ENCODE measurements at places on chromosomes 5 and 9.

GRCh38 chr9:29449306-29449705, 1876.0 kb upstream of the C9orf72 start:
- DNase-seq = no peak

DNA sequence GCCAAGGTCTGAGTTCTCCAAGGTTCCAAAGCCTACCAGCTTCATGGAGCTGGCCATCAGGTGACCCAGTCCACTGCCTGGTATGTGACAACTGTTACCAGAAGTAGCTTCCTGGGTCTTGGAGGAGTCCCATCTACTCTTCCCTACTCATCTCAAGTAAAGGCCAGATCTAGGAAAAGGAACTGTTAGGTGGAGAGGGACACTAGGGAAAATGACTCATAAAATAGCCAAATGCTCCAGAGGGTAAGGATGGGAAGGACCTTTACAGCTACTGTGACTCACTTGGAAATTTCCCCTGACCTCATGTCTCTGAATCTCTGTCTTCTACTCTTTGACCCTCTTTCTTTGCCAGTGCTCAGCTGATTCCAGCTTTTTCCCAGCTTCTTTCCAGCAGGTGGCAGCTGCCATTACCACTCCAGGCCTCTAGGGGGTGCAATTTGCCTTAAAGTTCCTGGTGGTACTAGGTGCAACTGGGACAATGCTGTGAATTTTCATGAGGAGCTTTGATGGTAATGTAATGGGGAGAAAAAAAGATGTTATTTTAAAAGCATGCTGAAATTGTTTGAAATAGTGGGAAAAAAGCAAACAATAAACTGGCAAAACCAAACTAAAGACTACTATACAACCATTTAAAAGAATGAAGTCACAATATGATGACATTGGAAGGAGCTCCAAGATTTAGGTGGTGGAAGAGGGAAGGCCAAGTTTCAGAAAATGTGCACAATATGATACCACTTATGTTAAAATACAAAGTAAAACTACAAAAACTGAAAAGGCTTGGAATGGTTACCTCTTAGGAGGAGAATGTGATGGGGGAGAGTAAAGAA, 27.1 kb upstream of the MYORG start:
- DNase-seq = peak; percentile 14

GRCh38 chr5:109987355-109987754, 297.6 kb downstream of the MAN2A1 start:
- no peak for DNase-seq

- DNase-seq = peak; percentile 16
Measured at GRCh38 chr5:159414021-159414420, 83.7 kb upstream of the IL12B start.

GRCh38 chr5:174491761-174492350, 232.5 kb upstream of the MSX2 start:
- no peak for DNase-seq

- no peak for DNase-seq
Measured at GRCh38 chr5:52961274-52961681, 27.9 kb upstream of the ITGA2 start.

DNA sequence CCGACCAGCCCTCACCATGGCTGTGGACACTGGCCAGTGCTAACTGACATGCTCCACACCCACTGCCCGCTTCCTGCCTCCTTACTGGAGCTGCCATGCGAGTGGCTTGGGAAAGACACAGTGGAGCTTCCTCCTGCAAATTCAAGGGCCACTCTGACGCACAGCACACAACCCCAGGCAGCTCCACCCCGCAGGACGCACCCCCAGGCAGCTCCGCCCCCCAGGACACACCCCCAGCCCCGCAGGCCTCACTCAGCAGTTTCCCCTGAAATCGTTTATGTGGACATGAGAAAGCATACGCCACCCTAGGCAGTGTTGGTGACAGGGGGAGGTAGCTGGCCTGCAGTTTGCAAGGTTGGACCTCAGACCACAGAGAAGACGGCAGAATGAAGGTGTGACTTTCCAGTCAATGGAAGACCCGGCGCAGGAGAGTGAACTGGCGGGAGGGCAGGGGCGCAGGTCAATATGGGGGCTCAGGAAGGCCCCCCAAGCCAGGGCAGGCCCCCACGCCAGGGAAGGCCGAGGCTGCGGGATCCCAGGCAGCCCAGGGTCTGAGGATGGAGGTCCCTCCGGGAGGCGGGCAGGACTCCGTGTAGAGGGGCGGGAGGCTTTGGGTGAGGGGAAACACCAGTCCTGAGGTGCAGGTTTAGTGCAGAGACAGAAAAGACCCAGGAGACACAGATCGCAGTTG, 21.6 kb downstream of the LPCAT1 start:
- DNase-seq = no peak

DNA sequence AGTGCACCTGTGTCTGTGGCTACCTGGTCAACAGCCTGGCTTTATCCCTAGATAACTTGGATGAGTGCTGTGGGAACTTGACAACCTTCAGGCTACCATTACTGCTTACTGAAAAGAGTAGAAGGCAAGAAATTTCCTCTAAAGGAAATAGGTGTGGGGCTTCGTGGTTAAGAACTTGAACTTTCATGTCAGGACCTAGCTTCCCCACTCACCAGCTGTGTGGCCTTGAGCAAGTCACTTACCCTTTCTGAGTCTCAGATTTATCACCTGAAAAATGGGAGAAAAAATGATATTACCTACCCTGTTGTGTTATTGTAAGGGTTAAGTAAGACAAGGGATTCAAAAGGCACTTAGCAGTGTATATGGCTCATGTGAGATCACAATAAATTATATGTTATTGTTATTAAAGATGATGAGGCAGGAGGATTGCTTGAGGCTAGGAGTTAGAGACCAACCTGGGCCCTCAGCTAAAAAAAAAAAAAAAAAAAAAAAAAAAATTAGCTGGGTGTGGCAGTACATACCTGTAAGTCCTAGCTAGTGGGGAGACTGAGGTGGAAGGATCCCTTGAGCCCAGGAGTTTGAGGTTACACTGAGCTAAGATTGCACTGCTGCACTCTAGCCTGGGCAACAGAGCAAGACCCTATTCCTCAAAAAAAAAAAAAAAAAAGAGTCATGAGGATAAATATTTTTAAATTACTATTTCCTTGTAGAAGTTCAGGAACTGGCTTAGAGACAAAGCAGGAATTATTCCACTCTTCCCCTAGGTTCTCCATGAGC, 97.0 kb upstream of the SPRY4 start:
- DNase-seq = no peak

DNA sequence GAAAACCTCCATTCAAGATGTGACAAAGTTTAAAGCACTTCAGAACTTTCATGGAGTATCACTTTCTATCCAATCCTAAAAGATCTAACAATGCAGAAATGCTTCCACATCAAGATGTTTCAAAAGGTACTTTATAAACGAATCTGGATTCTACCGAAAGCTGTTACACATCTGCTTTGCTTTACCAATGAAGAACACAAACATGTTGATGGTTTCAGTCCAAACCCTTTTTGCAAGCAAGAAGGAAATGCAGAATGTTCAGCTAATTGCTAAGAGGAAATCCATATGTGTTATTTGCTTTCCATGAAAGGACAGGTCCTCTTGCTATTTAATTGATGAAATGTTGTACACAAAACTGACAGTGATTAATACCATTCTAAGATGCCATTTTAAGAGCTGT, 419.6 kb downstream of the EFNA5 start:
- DNase-seq = no peak

DNA sequence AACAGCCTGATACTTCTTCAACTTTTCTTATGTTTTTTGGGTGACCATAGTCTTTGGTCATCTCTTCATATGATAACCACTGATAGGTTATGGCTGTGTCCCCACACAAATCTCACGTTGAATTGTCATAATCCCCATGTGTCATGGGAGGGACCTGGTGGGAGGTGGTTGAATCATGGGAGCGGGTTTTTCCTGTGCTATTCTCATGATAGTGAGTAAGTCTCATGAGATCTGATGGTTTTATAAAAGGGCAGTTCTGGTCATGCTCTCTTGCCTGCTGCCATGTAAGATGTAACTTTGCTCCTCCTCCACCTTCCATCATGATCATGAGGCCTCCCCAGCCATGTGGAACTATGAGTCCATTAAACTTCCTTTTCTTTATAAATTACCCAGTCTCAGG, 8.7 kb downstream of the RHOBTB3 start:
- no peak for DNase-seq

DNA sequence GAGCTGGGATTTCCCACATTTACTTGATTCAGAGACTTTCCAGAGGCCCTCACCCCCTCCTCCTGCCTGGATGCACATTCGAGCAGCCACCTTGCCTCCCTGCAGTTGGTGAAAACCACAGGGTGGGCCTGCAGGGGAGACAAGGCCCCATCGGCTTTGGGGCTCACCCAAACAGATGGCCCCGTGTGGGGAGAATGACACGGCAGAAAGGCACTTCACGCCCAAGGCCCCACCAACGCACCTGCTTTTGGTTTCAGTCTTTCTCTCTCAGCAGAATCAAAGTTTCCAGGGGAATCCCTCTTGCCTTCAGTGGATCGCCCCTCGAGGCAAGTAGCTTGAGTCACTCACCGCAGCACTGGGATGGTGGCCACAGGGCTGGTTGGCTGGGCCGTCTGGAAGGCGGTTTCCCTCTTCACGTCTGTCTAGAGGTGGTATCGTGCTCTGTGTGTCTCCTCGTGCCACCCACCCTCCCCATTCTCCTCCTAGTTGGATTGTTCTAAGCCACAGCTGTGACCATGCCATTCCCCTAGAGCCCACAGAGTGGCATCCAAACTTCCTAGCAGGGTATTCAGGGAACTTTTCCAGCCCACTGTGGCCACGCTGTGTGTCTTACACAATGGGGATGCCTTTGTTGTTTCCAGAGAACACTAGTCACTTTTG, 31.8 kb downstream of the SEC61B start:
- DNase-seq = no peak

DNA sequence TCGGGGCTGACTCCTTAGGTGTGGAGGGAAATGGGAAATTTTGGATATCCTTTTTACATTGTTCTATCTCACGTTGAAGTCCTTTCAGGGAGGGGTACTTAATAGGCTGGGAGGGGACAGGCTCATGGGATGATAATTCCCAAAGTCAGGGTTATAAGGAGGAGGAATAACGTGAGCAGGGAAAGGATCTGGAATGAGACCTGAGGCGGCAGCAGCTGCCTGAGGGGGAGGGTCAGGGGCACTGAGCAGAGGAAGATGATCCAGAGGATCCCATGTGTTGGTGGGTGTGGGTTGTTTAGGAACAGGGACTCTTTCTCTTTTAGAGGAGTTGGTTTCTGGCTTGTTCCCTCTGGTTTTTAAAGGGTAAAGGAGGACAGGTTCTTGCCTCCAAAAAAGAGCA, 18.7 kb downstream of the IFT74 start:
- DNase-seq = no peak

GRCh38 chr5:34042321-34042720, 692 bp downstream of the C1QTNF3 start:
- DNase-seq = no peak

GRCh38 chr5:119095611-119096010, 24.7 kb downstream of the DMXL1 start:
- DNase-seq = no peak

DNA sequence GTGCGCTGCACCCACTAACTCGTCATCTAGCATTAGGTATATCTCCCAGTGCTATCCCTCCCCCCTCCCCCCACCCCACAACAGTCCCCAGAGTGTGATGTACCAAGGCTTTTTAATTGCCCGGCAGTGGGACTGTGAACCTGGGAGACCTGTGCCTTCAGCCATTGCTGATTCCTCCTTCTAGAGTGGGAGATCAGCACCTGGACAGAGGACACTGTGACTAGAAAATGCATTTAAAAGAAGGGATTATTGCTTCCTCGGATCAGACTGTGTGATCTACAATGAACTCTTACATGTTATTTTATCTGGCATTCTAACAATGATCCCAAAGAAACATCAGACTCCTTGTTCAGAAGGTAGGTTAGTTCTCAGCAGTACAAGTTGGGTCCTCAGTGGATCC, 25.9 kb downstream of the CTSL start:
- no peak for DNase-seq

DNA sequence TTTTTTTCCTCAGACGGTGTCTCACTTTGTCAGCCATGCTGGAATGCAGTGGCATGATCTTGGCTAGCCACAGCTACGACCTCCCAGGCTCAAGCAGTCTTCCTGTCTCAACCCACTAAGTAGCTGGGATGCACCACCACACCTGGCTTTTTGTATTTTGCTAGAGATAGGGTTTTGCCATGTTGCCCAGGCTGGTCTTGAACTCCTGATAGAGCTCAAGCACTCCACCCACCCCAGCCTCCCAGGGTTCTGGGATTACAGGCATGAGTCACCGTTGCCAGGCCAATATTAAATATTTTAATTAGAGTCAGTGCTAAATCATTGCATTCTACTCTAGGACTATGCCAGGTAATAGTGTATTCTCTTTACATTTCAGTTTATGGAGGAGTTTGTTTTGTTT, 41.5 kb downstream of the UBE2R2 start:
- no peak for DNase-seq

GRCh38 chr5:77032635-77033034, 2.4 kb downstream of the AGGF1 start:
- no peak for DNase-seq

DNA sequence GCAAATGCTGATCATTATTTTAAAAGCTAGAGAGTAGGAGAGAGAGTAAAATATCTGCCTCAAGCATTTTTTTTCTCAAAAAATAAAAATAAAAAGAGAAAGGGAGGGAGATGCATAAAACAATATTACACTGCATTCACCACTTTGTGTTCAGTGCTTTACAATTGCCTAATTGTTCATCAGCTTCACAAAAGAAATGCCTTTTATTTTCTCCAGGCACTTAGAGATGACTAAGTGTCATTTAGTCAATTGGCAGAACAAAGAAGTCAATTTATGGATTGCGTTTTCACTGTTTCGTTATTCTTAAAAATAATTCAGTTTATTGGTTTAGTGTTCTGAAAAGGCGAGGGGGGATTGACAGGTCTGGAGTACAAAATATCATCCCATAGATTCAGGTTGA, 232.5 kb upstream of the CCNH start:
- no peak for DNase-seq

DNA sequence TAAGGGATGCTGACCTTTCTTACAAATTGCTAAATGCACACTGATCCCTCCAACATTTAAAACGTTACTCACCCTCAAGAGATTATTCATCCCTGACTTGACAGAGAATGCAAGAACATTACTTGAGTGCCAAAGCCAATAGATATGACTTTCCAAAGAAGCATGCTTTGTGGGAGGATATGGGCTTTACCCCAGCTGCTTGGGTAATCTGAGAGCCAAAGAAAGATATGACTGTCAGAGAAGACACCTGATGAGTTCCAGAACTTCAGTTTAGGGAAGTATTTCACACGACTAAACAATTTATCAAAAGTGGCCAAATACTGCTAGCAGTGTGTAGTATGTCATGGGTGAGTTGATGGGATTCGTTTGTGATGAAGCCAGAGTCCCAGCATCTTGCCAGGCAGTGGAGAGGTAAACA, 7.4 kb upstream of the SPDL1 start:
- DNase-seq = no peak

Data from NCI-H526 (cell line).